ENCODE measurements at places on chromosomes 2 and 18. TPM values are rescaled to one million over a fixed set of nuclear protein-coding genes. Genes with fewer than 3 reads are reported as not detected.

DNA sequence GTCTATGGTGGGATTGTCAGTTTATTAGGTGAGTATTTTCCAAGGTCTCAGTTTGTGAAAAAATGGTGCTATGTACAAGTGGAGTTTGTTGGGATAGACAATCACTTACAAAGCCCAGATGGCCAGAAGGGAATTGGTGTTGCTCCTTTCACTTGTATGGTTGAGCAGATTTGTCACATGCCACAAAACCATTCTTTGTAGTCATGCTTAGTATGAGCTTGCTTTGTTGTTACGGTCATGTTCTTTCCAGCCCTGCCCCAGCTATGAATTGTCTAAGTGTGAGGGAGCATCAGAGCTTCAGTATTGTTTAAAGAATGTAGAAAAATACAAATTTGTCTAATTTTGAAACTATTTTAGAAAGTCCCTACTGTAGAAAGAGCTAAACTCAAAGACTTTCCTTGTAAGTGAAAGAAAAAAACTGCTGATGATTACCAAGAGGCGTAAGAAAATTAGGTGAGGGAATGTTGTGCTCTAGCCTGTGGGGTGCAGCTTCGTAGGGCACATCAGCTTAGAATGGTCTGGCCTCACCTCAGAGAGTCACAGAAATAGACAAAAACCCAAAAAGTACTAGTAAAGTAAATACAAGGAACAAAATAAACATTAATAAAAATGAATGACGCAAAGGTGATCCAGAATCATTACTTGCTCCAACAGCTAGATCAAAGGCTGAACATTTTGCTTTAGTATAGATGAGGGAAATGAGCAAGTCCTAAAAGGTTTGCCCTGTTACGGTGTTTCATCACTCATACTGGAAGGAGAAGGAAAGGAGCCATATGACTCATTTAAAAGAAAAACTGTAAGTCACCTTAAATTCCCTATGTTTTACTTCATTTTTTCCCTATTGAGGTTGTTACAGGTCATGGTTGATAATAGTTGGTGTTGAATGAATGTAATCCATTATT lies 9.2 kb downstream of the TGIF1 start:
- no peak for DNase-seq

GRCh38 chr18:65753520-65753919 lies 2.7 kb downstream of the CDH7 start:
- DNase-seq: no peak

DNA sequence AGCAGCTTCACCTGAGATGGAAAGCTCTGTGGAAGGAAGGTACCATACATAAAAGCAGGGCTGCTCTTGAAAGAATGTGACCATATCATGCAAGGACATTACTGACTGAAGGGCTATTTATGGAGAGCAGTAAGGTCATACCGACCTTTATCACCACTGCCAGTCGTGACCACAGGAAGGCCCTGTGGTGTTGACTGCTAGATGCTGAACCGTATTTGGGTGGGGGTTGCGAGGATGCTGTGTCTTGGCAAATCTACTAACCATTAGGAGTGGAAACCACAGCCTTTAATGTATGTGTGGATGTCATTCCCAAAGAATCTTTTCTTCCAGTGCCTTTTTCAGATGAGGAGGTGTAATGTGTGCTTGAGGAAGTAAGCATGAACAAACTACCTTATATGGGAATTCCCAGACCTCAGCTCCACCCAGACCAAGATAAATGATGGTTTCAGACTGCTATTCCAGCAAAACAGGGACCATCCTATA lies 60.8 kb downstream of the LIMS1 start:
- DNase-seq: no peak

MEP1B gene
- not detected for total RNA-seq

DNA sequence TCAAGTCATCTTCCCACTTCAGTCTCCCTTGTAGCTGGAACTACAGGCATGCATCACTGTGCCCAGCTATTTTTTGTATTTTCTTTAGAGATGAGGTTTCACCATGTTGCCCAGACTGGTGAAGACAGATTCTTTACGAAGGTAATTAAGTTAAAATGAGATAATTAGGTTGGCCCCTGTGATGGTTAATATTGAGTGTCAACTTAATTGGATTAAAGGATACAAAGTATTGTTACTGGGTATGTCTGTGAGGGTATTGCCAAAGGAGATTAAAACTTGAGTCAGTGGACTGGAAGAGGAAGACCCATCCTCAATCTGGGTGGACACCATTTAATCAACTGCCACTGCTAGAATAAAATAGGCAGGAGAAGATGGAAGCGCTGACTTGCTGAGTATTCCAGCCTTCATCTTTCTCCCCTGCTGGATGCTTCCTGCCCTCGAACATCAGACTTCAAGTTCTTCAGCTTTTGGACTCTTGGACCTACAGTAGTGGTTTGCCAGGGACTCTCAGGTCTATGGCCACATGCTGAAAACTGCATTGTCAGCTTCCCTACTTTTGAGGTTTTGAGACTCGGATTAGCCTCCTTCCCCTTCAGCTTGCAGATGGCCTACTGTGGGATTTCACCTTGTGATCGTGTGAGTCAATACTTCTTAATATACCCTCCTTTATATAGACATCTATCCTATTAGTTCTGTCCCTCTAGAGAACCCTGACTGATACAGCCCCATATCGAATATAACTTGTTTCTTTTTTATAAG lies 269.1 kb downstream of the TMX3 start:
- DNase-seq: no peak

AGXT gene
- not detected for total RNA-seq

- DNase-seq: no peak
These were observed 70.2 kb upstream of the MGAT5 start for GRCh38 chr2:134183679-134184078.

DNA sequence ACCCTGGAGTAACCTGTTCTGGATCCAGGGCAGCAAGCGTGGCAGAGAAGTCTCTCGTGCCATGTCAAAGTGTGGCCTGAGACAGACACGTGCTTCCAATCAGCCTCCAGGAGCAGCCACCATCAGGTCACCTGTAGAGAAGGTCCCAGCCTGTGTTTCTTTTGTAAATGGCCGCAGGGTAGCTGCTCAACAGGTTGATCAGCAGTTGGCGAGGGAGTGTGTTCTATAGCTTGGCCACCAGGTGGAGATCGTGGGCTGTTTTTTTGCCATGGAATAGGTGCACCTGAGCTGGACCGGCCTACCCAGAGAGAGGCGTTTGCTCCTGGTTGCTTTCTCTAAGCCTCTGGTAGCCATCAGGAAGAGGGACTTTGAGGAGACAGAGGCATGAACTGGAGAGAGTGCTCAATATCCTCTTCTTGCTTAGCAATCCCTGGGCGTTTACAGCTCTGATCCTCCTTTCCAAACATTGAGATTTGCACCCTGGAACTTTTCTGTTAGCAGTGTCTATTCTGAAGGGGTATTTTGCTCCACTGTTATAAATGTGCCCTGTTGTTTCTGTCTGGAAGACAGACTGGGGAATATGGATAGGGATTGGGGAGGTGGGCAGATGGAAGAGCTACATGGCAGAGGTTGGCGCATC lies 34.2 kb upstream of the EN1 start:
- DNase-seq: no peak

- DNase-seq: no peak
These were observed 1162.8 kb downstream of the DSC3 start for GRCh38 chr18:29879763-29880162.

DNA sequence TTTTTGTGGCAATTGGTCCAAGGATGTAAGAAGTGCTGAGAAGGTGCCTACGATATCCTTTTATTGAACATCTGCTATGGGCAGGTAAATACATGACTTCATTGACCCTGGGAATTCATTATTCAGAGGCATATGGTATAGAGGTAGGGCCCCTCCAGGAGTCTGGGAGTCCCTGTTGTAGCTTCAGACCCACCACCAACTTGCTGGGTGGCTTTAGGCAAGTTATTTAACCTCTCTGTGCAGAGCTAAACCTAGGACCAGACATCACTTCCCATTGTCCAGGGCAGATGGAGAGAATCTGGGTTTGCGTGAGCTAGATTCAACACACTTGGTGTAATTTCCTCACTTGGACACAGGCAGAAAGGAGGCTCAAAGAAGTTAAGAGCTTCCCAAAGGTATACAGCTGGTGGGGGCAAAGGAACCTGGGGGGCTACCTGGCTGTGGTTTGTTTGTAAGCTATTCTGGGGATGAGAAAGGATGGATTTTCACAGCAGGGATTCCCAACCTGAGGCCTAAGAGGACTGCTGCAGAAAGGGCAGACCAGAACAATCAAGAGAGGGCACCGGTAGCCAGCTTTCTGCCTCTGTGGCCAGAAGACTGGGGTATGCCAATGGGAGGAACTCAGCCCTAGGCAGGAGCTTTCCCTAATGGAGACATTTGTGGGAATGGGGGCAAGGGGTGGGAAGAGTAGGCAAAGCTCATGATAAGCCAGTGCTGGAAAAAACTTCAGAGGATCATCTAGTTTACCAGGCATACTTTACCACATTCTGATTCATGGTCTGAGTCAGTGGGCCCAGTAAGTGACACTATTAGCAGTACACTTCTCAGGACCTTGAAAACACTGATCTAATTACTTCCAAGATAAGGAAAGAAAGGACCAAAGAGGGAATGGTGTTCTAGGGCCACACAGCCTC lies 102.7 kb upstream of the SMAD2 start:
- no peak for DNase-seq

DSC1 gene
- 1.1 TPM for total RNA-seq

MAP2 gene
- 14.5 TPM for total RNA-seq

DNA sequence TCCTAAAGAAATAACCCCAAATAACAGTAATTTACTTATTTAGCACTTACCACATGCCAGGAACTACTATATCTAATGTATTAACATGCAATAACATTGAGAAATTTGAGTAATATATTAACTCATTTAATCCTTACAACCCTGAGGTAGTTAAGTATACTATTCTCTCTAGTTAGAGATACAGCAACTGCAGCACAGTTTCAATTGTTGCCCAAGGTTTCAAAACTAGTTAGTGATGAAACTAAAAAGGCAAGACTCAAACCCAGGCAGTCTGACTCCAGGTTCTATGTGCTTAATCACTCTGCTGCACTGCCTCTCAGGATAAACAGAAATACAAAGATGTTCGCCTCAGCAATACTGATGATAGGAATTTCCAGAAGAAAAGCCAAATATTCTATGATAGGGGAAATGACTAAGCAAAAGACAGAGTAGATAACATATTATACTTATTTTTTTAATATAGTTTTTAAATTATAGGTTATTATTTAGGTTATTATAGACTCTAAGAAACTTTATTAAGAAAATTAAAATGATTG lies 88.0 kb downstream of the SS18 start:
- no peak for DNase-seq

DNA sequence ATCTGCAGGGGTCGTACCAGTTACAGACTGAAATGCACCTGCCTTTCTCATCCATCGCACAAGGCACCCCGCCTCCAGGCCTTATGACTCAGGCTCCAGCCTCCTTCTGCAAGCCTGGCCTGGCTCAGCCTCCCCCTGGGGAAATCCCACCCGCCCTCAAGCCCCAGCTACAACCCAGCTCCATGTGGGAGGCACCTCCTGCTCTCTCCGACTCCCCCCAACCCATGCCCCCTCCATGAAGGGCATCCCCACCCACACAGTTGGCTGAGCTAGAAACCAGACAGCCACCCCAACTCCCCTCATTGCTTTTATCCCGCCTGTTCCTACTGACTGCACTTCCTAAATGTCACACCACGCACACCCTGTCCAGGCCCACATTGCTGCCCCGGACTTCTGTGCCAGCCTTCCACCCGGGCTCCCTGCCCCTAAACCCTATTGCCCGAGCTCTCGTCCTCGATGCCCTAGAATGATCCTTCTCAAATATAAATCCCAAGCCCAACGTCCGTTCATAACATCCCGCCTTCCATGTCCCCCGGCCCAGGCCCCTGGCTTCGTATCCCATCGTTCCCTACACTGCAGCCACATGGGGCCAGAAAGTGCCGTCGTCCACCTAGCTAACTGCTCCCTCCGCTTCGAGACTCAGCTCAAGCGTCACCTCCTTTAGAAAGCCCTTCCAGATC lies 9.9 kb downstream of the DNMT3A start:
- no peak for DNase-seq

DNA sequence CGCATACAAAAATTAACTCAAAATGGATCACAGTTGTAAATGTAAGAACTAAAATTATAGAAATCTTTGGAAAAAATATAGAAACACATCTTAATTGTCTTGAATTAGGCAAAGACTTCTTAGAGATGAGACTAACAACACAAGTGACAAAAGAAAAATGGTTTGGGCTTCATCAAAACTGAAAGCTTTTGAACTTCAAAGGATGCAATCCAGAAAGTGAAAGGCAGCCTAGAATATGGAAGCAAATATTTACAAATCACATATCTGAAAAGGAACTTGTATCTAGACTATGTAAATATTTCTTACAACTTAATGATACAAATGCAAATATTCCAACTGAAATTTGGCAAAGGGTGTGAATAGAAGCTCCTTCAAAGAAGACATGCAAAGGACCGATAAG lies 582.8 kb upstream of the ZEB2 start:
- no peak for DNase-seq

REEP1 gene
- 0.83 TPM for total RNA-seq

SRD5A2 gene
- not detected for total RNA-seq

GKN1 gene
- total RNA-seq: not detected

GRCh38 chr2:64609227-64609941 lies 44.3 kb downstream of the SERTAD2 start:
- DNase-seq: no peak

GRCh38 chr2:182447863-182448262 lies 21.0 kb upstream of the PDE1A start:
- no peak for DNase-seq

GRCh38 chr2:74109551-74109950 lies 38.2 kb downstream of the BOLA3 start:
- no peak for DNase-seq

- DNase-seq: no peak
These were observed 318.1 kb downstream of the PDE11A start for GRCh38 chr2:177754492-177754873.

DNA sequence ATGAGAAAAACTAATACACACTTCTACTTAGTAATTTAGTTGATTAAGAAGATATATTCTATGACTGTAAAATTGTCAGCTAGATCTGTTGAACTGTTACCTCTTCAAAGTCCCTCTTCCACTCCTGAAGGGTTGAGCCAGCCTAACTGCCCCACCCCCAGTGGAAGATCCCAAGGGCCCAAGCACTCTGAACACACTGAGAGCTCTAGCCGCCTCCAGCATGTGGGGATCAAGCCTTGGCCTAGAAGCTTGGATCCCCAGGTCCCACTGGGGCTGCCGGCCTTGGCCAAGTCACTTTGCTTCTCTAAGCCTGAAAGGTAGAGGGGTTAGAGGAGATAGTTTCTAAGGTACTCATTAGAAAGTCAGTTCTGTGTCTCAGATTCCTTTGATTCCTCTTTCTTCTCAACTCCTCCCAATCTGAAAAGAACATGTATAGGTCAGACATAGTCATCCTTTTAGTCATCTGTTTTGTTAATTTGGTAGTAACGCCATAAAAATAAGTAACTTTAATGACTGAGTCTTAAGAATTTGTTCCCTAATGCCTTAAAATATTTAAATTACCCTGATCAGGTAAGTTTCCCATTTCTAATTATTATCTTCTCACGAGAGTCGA lies 5.6 kb downstream of the CPSF3 start:
- no peak for DNase-seq

DNA sequence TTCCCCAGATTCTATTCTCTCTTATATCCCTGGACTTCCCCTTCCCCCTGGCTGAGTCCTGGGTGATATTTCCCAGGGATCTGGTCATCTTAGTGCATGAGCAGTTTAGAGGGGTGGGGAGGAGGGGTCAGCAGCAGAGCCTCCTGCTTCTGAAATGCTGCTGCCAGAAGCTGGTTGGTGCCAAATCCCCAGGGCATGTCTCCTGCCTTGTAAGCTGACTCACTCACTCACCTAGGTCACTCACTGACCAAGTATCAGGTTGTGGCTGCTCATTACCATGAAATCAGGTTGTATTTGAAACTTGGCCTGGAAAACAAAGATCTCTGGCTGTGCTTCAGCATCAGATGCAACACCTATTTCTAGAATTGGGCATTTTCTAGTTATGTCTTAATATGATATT lies 14.3 kb downstream of the GPR39 start:
- no peak for DNase-seq
